ENCODE measurements at places on chromosomes 12 and 14.

GRCh38 chr12:46480316-46480715 lies 107.7 kb upstream of the SLC38A2 start:
- DNase-seq = no peak

GRCh38 chr12:32777691-32778175 lies 22.0 kb upstream of the YARS2 start:
- no peak for DNase-seq

GRCh38 chr12:4037747-4038312 lies 164.6 kb upstream of the PARP11 start:
- DNase-seq = no peak

- no peak for DNase-seq
Observed at GRCh38 chr12:125346362-125346761, 281.1 kb downstream of the AACS start.

GRCh38 chr14:28102814-28103213 lies 663.8 kb upstream of the FOXG1 start:
- no peak for DNase-seq

DNA sequence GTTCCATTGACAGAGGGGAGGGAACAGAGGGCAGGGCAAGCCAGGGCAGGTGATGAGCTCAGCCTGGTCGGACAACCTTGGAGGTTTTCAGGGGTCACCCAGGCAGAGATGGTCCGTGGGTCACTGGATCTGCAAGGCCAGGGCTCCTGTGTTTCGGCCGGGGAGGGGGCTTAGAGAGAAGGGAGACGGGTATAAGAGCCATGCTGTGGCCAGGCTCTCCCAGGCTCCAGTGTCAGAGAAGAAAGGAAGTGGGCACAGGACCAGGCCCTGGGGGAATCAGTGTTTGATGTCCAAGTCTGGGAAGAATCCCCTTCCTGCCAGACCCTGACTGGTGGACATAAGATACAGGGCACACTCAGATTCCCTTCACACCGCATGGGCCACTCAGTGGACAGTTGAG lies 36.9 kb downstream of the DIO3 start:
- no peak for DNase-seq

DNA sequence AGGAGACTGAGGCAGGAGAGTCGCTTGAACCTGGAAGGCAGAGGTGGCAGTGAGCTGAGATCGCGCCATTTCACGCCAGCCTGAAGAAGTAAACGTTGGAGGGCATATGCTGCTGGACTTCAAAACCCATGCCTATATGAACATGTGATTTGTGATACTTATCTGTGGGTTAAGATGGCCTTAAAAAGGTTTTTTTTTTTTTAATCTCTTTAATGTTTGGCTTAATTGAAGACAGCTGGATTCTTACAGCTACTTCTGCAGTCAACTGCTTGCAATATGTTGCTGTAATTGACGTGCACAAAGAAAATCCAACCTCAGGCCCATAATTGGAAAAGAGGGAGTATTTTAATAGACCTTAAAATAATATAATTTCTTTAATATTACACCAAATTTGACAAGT lies 1.5 kb upstream of the B3GNT4 start:
- DNase-seq = no peak

DNA sequence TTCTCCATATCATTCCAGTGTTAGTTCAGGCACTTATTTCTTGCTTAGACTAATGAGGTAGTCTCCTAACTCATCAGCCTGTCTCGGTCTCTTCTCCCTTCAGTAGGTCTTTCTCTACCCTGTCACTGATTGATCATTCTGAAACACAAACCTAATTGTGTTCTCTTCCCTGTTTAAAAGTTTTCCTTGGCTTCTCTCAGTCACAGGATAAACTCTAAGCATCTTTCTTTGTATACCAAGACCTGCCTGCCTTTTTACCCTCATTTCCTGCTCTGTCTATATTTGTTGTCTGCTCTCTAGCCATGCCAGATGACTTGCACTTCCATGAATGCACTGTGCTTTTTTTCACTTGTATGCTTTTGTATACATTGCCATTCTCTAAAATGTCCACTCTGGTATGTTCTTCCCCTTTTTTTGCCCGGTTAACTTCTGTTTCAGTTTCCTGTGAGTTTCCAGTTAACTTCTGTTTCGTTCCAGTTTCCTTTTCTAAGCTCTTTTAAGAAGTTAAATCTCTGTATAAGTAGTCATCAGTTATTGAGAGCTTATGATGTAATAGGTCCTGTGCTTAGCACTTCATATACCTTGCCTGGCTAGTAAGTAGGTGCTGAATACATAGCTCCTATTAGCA lies 12.8 kb downstream of the DIP2B start:
- DNase-seq = no peak

DNA sequence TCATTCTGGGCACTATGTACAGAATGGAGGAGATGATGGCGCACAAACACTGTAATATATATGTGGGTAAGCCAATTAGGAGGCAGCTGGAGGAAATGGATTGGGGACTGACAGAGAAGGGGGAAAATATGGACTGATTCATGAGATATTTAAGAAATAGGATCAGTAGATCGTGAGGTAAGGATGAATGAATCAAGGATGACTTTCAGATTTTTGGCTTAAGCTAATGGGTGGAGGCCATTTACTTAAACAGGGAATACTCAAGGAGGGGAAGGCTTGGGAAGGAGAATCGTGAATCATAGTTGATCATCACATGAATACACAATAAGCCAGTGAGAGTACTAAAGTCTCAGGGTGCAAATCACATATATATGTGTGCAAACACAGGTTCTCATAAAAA lies 11.2 kb upstream of the GNPNAT1 start:
- DNase-seq = no peak

DNA sequence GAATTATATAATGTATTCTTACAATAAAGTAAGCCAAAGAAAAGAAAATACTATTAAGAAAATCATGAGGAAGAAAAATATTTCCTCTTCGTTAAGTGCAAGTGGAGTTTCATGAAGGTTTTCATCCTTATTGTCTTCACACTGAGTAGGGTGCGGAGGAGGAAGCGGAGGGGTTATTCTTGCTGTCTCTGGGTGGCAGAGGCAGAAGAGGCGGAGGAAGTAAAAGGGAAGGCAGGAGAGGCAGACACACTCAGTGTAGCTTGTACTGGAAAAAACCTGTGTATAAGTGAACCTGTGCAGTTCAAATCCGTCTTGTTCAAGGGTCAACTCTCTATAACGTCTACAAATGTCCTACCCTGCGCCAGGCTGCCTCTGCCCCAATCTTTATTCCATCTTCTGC lies 22.0 kb upstream of the BCL2L14 start:
- DNase-seq = no peak

DNA sequence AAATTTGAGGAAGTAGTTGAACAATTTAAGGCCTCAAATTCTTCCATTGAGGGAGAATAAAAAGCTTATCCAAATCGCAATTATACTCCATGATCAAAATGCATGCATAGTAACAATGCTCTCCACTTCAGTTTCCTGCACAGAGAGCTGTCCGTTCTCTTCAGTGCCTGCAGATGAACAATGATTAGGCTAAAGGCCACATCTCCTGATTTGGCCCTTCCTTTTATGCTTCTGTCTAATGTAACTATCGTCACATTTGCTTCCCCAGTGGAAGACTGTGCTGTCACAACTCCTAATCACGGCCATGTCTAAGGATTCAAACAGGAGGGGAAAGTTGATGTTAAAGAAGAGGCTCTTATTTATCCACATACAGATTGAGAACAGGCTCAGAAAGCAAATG lies 113.6 kb upstream of the NPAS3 start:
- no peak for DNase-seq

DNA sequence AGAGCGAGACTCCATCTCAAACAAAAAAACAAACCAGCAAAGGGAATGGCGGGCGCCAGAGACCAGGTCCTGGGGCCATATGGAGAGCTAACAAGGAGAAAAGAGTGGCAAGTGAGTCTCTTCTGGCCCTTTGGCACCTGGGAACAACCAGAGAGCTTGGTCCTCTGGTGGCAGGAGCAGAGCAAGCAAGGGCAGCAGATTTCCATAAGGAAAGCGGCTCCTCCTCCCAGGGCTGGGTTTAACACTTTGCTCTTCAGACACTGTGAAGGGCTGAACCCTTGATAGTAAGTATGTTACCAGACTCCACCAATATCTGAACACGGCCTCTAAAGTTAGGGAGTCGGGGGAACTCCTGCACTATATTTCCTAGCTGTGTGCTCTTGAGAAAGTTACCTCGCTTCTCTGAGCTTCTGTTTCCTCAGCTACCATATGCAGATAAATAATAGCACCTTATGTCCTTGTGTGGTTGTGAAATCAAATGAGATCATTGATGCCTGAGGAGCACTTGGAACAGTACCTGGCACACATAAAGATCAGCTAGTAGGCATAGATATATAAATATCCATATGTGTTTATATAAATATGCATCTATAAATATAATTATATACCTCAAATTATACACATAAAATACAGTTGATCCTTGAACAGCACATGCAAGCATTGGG lies 33.4 kb upstream of the PLEKHG6 start:
- DNase-seq = no peak

GRCh38 chr12:71000748-71001147 lies 80.2 kb upstream of the PTPRR start:
- no peak for DNase-seq

- DNase-seq = no peak
Observed at GRCh38 chr12:79561401-79562132, 129.2 kb downstream of the PAWR start.

All from stimulated activated CD4-positive, alpha-beta T cell treated with anti-CD3 and anti-CD28 coated beads, Interleukin-4, amount 100 ng/mL, for 4 hours (primary cell).